ENCODE measurements at places on chromosomes 13 and 19.

DNA sequence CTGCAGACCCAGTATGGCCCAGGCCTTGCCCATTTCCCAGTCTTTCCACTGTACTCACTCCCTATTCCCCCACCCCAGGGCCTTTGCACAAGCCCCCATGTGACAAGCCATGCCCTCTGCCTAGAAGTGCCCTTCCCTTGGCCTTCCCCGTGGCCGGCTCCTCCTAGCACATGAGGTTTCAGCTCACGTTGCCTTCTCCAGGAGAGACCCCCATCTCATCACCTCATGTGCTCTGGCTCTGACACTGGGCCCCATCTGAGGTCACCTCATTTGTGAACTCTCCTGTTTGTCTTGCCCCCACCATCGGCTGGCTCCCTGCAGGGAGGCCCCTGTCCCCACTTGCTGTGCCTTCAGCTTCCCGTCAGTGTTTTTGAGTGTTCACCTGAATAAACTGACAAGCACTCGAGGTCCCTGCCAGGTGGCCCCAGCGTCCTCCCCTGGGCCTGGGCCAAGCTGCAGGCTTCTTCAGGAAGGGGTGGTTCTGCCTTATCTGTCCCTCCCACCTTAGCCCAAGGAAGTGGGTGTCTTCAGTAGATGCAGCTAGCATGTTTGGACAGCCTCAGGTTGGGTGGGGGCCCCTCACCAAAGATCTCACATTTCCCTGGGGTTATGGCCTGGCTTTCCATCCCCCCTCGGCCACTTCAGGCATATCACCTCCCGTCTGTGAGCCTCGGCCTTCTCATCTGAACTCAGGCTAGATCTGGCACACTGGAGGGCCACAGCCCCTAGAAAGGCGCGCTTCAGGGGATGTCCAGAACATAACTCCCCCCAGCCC is 3.8 kb upstream of the SLC25A42 start:
- no peak for DNase-seq

GRCh38 chr13:33262594-33262993 is 23.0 kb downstream of the STARD13 start:
- DNase-seq: no peak

DNA sequence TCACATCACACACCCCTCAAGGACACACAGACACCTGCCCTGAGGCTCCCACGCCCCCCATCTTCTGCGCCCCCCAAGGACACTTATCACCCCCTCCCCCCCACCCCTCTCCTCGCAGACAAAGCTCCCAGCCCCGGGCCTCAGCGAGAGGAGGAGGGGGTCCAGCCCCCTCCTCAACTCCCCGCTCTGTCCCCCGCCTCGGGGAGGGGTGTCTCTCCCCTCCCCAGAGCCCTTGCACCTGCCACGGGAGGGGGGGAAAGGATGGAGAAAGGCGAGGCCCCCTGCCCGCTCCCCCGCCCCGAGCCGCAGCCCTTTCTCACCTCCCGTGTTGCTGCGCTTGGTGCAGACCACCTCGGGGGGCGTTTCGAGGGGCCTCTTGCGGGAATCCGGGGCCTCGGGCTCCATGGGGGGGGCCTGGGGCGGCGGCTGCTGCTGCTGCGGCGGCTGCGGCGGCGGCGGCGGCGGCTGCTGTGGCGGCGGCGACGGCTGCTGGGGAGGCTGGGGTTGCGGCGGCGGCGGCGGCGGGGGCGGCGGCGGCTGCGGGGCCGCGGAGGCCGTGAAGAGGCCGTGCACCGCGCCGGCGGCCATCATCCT is 621 bp downstream of the NOVA2 start:
- no peak for DNase-seq

DNA sequence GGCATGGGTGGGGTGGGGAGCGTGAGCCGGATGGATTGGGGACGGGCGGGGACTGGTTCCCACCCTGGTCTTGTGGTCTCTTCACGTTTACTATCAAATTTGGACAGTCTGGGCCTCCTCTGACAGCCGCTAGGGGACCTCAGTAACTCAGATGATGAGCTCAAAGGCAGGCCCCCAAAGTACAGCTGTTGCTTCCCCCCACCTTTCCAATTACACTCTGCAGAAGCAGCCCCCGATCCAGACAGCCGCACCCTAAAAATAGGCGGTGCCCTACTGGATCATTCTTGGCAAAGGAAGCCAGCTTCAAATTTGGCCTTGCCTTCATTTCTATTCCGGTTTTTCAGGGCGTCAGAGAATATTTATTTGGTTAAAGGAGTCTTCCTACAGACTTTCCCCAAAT is 1.9 kb upstream of the FOXO1 start:
- peak; percentile 82 for DNase-seq

DNA sequence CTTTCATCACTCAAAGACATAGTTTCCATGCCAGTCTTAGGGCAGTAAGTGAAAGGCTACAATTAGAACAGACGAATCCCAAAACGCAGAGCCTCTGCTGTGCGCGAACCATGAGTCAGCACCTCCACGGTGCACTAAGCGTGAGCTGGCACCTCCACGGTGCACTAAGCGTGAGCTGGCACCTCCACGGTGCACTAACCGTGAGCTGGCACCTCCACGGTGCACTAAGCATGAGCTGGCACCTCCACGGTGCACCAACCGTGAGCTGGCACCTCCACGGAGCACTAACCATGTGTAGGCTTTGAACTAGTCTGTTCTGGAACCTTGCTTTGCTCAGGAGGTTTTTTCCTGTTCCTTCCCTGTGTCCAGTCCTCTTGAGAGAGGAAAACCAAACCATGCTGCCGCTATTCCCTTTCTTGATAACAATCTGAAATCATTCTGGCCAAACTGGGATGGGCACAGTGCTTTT is 120.6 kb downstream of the IRS2 start:
- DNase-seq: no peak

DNA sequence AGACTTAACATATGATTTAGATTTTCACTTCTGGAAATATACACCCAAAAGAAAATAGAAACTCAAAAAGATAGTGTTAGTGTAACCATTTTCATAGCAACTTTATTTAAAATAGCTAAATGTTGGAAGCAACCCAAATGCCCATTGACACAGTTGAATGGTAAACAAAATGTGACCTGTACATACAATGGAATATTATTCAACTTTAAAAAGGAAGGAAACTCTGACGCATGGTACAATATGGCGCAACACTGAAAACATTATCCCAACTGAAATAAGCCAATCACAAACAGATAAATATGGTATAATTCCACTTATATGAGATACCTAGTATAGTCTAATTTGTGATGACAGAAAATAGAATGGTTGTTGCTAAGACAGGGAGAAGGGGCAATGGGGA is 1456.1 kb upstream of the MIR17HG start:
- DNase-seq: no peak

DNA sequence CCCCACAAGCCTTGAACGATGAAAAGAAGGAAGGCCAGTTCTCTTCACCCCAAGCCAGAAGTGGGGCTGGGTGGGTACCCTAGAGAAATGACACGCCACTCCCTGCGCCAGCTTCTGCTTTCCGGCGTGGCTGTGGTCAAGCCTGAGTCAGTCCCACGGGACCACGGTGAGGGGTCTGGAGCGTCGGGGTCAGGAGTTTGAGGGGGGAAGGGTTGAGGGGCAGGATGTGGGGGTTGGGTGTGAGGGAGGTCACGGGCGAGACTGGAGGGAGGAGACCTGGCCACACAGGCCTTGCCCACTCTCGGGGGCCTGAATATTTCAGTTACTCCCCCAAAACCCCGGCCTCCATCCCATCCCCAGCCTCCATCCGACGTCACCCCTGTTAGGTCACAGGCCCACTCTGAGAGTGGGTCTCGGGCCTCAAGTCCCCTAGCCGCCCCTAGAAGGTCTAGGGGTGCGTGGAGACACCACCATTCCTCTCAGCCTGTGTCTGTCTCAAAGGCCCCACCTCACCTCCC is 500 bp upstream of the IFI30 start:
- DNase-seq: peak; percentile 86

DNA sequence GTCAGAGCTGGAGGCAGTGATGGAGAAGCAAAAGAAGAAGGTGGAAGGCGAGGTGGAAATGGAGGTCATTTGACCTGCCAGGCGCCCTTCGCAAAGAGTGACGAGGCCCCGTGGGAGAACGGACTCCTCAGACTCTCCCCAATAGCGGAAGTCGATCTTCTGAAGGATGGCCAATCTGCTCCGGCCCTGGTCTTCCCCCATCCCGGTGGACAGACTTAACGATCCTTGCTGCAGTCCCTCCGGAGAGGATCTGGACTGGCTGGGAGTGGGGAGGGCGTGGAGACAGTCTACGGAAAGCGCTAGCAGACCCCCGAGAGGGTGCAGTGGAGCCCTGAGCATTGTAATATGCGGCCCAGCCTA is 11.9 kb downstream of the EPS8L1 start:
- no peak for DNase-seq

GRCh38 chr19:30339624-30340525 is 32.3 kb upstream of the ZNF536 start:
- no peak for DNase-seq

DNA sequence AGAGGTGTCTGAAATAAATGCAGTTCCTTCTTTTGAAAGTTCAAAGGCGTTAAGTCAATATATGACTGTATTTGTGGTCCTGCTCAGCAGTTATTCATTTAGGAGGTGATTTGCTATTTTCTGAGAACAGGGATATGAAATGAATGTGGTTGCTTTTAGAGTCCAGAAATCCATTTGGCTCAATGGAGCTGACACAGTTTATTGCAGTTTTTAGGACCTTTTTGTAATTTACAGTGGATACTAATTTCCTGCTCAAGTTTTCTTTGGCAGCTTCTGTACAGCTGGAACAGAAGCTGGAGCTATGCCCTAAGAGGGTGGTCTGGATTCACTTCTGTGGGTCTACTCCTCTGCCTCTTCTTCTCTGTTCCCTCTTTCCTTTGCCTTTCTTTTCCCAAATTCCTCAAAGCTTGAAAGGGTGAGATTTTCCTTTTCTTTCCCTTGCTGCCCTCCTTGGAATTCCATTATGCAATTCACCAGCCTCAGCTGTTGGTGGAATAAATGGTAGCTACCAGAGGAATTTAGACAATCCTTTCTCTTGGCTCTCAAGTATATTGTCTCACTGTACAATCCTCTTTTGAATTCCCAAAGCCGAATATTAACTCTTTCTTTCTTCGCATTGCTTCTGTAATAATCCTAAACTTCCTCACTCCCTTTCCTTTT is 39.9 kb downstream of the ITGBL1 start:
- DNase-seq: no peak
